ENCODE measurements at places on chromosomes 5 and 9.

GRCh38 chr9:108688676-108689075, 167.1 kb downstream of the ACTL7B start:
- no peak for DNase-seq

DNA sequence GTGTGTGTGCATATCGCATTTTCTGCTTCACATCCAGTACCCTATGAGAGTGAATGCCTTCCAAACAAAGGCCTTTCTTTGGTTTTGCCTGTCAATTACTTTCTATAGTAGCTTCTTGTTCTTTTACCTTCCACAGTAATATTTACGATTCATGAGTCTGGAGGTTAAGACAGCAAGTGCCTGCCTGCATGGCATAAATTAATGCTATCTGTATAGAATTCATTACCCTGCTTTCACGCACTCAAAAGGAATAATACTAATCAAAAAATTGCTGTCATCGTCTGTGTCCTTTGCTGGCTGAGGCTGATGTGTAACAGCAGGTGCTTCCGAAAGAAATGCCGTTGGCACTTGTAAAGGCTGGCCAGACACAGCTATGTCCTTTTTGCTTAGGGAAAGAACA, 1304.4 kb upstream of the CDH6 start:
- no peak for DNase-seq

- DNase-seq = no peak
These were observed 229.9 kb downstream of the PIK3R1 start for GRCh38 chr5:68445257-68446069.

GRCh38 chr9:121498487-121499176, 1.0 kb downstream of the GGTA1 start:
- DNase-seq = peak; percentile 84

DNA sequence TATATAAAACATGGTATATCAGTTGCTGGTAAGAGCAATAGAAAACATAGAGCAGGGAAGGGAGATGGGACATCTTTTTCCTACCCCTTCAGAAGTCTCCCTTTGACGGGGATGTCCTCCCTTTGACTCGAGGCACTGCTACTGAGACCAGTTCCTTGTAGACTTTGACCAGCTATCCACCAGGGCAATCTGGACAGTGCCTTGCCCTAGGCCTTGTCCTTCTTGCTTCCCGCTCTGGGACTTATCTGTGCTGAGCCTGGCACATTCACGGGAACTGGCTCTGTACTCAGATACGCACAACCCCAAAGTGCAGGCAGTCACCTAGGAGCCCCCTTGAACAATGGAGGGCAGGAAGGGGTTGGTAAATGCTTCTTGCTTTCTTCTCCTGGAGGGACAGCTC, 116.6 kb upstream of the ANKH start:
- DNase-seq = no peak

DNA sequence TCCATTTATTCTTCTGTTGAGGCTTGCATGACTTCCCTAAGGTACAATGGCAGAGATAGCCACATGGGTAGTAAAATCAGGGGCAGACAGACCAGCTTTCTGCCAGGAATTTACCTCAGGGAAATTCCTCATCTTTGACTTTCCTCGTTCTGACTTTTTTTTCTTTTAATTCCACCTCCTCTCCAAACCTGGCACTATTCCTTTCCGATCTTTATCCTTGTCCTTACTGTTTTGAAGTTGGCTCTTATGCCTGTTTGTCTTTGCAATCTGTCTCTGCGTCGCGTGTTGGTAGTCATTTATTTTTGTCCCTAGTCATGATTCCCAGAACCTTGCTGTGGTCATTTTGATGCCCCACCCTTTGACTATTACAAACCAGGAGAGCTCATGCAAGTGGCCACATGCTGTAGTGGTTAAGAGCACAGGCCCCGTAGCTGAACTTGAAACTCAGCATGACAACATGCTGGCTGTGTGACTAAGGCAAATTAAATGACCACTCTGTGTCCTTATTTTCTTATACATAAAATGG, 19.0 kb downstream of the TMC1 start:
- peak; percentile 66 for DNase-seq

DNA sequence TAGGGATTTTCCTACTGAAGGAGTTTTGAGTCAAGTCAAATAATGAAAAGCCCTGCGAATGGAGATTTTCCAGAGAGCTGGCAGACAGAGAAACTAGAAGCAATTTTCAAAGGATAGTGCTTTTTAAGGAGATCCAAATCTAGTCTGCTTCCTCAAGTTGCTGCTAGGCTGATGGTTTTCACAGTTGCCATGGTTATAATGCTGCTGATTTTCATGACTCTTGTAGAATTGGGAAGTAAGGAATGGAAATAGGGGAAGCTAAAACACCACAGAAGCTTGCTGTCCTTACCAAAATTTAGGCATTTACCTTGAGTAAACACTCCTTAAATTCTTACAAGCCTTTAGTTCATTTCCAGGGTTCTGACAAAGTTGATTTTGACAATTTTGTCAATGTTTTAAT, 30.1 kb upstream of the HAPLN1 start:
- DNase-seq = peak; percentile 58

- no peak for DNase-seq
These were observed 366.0 kb downstream of the KDM4C start for GRCh38 chr9:7123743-7124142.

- DNase-seq = peak; percentile 80
These were observed 352.6 kb upstream of the PANK3 start for GRCh38 chr5:168931638-168932345.

DNA sequence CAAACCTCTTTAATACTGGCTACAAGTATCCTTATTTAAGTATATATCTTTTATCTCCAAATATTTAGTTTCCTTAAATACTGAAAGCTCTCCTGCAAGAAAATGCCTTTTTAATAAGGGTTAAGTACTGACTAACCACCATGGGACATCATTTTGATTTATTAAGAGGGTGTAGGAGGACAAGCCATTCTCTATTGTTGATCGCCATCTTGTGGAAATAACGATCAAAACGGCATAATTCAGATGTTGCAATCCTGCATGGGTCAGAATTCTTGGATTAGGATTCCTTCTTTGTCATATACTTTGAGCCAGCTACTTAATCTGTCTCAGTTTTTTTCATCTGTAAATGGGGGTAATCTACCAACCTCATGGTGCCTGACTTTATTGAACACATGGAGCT, 28.7 kb upstream of the C5orf46 start:
- DNase-seq = peak; percentile 77

GRCh38 chr9:134382733-134383132, 56.5 kb downstream of the RXRA start:
- no peak for DNase-seq

GRCh38 chr9:12860998-12861397, 86.2 kb downstream of the LURAP1L start:
- no peak for DNase-seq

DNA sequence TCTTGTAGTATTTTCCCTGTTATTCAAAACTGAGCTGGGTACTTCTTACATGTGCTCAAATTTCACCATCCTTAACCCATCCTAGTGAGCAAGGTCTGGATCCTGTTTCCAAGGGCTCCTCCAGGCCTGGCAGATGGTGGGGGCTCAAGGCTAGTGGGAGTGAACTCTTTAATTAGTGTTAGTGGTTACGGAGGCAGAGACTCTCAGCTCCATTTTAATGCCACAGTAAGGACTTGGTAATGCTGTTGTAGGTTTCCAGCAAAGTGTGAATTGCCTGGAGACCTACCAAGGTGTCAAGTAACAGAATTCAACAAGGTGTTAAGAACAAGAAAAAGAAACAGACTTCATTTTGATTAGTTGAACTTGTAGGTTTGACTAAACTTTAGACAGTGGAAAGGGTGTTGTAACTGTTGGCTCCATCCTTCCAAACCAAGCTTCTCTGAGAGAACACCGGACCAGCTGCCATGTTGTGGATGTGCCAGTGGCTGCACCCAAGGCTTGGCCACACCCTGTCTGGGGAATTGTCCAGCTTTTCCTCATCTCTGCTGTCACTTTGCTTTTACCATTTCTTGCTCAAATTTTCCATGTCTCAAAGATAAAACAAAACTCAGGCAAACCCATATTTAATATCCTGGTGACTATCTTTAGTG, 98.7 kb downstream of the ADCY2 start:
- DNase-seq = no peak

- no peak for DNase-seq
These were observed 87.1 kb downstream of the DIRAS2 start for GRCh38 chr9:90555351-90556057.

- no peak for DNase-seq
These were observed 593.4 kb upstream of the TUSC1 start for GRCh38 chr9:26271495-26272122.

DNA sequence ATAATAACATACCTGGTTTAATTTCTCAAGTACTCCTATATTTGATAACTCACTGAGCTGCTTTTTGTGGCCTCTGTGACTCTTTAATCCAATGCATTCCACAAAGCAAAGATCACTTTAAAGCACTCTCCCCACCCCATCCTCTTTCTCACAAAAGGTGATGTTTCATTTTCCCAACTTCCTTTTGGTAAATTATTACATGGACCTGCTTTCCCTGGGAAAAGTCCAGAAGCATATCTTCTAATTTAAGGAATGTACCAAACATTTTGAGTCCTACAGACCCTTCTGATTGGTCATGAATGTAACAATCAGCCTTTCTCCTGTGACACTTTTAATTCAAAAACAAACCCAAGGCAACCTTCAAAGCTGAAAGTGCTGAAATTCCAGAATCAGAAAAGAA, 71.1 kb downstream of the MLLT3 start:
- no peak for DNase-seq

DNA sequence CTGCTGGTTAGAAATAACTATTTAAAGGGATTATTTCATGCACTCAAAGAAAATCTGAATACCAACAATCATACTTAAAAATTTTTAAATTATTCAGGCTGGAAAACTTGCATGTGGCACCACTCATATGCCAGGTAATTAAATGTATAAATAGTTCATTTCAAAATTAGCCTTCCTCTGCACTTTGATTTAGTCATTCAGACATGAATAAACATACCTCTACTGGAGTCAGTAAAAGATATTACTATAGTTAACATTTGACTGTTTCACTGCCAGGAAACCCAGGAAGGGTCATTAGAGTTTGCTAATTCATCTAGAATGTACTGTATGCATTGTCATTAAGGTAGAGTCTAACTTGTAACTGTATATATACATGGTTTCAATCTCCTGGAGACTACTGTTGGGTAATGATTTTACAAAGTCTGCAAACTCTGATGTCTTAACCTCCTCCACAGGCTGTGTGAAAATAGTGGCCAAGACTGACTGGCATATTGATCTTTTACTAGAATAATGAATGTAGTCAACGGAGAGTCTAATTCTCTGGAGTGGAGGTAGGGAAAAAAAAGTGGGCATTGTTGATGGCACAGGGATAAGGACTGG, 43.7 kb downstream of the TEX10 start:
- DNase-seq = no peak

DNA sequence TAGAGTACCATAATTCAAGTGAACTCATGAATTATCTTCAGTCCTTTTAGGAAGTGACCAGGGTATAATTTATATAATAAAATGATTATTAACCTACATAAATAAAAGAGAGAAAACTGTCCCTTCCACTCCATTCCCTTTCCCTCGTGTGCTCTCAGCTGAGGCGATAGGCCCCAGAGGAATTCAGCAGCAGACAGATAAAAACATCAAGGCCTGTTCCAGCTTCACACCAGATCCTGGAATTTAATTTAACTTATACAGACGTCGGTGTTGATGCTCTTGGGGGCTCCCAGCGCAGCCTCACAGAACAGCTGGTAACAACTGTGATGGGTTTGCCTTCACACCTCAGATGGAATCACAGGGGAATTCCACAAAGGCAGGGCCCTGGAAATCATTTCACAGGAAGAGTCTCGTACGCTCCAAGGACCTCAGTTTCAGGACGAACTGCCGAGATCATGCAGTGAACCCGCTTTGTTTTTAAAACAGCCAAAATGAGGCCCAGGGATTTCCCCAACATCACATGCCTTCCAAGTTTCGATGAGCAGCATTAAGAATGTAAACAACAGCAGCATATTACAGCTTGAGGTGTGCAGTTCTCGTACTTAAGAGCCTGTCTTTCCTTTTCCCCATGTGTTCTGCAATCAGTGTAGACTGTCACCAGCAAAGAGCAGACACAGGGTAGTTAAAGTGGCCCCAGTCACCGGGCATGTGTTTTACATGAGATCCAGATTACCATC, 73.6 kb upstream of the ALDH1B1 start:
- DNase-seq = no peak

Data from inflammatory macrophage (primary cell).